Fibroblast of skin of left biceps (primary cell): ENCODE measurements at places on chromosomes 1 and 21.

DNA sequence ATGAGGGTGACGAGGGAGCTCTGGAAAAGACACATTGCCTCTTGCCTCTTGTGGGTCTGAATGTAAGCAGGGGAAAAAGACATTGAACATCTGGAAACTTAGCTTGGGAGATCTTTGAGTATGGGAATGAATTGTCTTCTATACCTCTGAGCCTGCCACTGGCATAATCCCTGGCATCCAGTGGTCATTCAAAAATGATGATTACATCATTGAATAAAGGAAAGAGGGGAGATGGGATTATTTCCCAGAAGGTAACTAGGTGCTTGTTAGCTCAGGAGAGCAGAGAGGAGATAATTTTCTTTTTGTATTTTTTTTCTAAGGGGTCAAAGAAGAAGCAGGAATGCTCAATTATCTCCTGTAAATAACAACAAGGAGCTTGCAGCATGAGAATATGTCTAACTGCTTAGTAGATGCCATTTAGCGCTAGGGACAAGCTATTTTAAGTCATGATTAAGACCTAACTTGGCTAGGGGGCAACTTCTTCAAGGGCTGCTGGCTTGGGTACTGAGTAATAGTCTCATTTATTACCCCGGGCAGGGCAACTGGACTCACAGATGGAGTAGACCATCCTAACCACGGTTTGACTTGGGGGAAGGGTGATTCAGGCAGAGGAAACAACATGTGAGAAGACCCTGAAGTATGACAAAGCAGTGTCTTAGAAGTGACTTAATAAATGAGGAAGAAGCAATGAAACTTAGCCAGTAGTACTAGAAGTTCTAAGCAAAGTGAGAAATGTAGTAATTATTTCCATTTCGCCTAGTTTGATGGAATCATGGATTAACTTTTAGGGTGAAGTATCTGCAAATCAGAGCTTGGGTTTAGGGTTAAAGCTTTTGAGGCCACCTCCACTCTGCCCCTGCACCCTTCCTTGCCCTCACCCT, 11.0 kb upstream of the XCL2 start:
- no peak for DNase-seq

DNA sequence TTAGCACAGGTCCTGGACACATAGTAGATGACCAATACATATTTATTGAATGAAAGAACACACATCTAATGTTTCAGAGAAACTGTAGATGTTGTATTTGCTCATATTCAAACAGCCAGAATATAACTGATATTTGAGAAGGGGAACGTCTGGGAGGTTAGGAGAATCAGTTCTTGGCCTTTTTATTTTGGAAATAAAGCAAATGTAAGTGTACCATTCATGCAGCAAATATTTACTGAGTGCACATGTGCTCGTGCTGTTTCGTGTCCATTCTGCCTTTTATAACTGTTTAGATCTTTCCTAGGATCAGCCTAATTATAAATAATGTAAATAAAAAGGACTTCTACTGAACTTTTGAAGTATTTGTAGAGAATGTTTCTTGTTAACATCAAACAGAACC, 103.8 kb downstream of the GREM2 start:
- no peak for DNase-seq

DNA sequence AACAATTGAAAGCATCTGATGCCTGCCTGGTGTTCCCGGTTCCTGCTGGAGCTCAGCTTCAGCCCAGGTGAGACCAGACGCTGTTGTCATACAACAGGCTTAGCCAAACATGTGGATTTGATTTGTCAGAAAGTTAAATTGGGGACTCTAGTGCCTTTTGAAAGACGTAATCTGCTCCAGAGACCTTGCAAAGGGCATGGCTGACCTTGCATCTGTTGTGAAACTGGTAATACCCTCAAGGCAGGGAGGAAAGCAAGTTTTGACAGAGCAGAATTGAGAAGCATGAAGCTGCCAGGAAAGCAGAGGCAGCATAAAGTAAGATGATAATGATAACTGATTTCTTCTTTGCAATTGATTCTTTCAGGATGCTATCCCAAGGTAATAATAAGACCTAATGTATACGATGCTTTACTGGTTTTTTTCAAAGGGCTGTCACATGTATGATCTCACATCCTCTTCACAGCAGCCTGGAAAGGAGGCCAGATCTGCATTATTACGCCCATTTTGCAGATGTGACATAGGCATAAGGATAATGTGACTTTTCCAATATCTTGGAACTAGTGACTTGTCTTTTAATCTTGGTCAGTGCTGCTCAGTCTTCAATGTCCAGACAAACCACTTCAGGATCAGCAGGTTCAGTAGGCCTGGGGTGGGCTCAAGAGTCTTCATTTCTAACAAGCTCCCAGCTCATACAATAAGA, 24.7 kb upstream of the CNN3 start:
- DNase-seq = no peak

DNA sequence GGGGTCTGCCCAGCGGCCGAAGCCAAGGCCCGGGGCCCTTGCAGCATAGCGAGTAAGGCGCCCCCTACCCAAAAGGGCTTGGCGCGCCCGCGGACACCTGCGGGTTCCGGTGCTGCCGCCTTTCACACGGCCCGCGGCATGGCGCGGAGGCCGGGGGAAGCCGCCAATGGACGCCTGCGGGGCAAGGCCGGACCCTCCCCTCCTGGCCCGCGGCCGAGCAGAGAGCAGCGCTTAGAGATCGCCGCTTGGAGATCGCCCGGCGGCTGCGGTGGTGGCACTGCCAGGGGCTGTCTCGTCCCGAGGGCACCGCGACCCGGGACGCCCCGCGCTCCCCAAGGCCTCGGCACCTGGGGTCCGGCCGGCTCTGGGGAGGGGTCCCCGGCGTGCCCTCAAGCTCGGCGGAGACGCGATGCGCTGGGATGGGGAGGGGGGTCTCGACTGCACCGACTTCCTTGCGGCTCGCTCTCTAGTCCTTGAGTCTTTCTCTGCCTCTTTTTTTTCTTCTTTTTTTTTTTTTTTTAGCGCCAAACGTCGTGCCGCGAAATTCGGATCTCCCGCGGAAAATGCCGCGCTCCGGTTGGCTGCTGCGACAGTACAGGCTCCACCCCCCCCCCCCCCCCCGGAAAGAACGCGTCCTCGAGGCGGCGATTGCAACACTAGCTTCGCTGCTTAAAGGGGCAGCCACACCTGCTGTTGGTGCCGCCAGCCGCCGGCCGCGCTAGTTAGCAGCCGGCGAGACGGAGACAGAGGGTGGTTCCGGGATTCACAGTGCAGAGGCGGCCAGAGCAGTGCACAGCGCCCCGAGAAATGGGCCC, at the start of gene E2F2:
Gene E2F2 (minus strand): TSS at position 487 of the 815 bp plus-strand sequence. CDS start 440 bp downstream, at position 47.
- peak; percentile 55 for DNase-seq

DNA sequence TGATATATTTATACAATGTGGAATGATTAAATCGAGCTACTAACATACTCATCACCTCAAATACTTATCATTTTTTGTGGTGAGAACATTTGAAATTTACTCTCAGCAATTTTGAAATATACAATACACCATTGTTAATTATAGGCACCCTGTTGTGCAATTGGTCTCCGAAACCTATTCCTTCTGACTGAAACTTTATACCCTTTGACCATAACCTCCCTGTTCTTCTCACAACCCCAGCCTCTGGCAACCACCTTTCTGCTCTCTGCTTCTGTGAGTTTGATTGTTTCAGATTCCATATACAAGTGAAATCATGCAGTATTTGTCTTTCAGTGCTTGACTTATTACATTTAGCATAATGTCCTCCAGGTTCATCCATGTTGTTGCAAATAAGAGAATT, 49.5 kb downstream of the SETD4 start:
- DNase-seq = no peak

GRCh38 chr1:165397944-165398343, 41.4 kb upstream of the LMX1A start:
- DNase-seq = peak; percentile 41
